T1000 (cell line): ENCODE measurements at places on chromosomes 3 and 15.

DNA sequence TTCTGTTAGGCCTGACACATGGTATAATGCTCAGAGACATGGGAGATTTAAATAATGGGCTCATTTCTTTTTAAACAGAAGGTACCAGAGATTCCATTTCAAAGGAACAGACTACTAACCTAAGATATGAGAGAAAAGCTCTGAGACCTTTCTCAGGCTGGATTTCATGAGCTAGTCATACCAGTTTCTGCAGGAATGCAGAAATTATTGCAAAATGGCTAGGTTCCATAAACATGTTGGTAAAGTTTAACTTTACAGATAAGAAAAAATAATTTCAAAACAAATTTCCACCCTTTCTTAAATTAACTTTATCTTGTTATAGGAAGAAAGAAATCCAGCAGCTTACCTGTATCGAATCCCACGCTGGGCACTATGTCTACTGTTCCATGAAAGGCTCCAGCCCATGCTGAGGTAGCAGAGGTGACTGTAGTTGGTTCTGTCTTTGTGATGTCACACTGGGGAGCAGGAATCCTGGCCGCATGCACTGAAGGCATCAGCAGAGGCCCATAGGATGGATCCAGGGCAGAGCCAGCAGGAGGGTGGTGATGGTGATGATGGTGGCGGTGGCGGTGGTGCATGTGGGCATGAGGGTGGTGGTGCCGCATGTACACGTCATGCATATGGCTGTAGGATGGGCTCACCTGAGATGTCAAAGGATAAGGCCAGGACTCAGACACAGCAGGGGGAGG, 22.6 kb downstream of the VGLL3 start:
- DNase-seq, result no peak

- DNase-seq, result no peak
Observed at GRCh38 chr15:89498574-89498906, 2.2 kb upstream of the RHCG start.

- no peak for DNase-seq
Observed at GRCh38 chr3:46102059-46102779, 74.9 kb upstream of the XCR1 start.

DNA sequence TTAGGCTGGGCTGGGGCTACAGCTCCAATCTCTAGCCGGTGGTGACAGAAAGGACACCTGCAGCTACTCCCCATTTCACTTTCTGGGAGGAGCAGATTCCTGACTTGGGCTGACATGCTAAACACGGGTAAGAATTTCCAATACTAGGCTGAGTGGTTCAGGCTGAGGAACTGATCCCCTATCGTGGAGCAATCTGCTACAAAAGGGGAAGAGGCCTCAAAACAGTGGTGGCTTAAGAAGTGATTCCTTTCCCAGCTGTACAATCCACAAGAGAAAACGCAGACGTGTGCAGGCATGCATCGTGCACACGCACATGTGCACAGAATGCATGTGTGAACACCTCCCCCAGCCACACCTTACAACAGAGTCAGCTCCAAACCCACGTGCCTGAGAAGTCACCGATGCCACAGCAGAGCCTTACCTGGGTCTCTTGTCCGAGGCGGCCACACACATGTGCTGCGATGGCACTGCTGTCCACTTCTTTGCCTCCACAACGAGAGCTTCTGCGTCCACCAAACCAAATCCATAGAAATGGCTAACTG, 86.7 kb upstream of the SNRPA1 start:
- no peak for DNase-seq

DNA sequence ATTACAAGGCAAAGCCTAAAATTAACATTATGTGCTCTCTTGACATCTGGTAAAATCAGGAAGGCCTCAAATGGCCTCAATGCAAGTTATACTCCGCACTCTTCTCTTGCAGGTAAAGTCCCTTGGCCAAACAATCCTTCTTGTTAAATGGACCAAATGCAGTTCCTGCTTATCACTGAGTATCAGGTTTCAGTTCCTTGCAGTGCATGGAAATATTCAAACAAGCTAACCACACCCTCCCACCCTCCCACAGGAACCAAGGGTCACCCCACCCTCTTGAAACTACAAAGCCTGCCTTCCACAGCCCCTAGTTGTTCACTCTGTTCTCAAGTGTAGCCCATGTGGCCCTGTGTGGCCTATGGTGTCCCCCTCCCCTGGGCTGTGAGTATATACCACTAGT, 171.9 kb upstream of the CADPS start:
- DNase-seq, result no peak

GRCh38 chr3:62128051-62128450, 245.3 kb downstream of the FEZF2 start:
- no peak for DNase-seq

GRCh38 chr3:144185276-144185675, 213.7 kb downstream of the DIPK2A start:
- DNase-seq, result no peak

GRCh38 chr15:41804916-41805666, 22.8 kb upstream of the JMJD7 start:
- no peak for DNase-seq

GRCh38 chr3:4340411-4341335, 37.5 kb downstream of the SETMAR start:
- DNase-seq, result no peak

GRCh38 chr3:190088890-190089289, 31.8 kb downstream of the P3H2 start:
- no peak for DNase-seq

GRCh38 chr3:54353946-54354345, 231.6 kb downstream of the CACNA2D3 start:
- no peak for DNase-seq

GRCh38 chr15:74311734-74312444, 55.6 kb downstream of the CYP11A1 start:
- no peak for DNase-seq

- DNase-seq, result no peak
Observed at GRCh38 chr3:23136054-23136453, 67.1 kb upstream of the UBE2E2 start.

DNA sequence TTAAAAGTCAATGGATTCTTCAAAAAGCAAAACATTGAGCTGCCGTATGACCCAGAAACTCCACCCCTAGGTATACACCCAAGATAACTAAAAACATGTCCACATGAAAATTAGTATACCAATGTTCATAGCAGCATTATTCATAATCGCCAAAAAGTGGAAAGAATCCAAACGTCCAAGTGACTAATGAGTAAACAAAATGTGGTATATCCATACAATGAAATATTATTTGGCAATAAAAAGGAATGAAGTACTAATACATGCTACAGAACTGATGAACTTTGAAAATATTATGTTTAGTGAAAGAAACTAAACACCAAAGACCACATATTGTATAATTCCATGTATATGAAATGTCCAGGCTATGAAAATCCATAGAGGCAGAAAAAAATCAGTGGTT, 77.9 kb downstream of the THBS1 start:
- DNase-seq, result no peak

- no peak for DNase-seq
Observed at GRCh38 chr15:67084561-67084960, 19.2 kb downstream of the SMAD3 start.

GRCh38 chr3:152416808-152417580, 148.3 kb downstream of the MBNL1 start:
- no peak for DNase-seq

DNA sequence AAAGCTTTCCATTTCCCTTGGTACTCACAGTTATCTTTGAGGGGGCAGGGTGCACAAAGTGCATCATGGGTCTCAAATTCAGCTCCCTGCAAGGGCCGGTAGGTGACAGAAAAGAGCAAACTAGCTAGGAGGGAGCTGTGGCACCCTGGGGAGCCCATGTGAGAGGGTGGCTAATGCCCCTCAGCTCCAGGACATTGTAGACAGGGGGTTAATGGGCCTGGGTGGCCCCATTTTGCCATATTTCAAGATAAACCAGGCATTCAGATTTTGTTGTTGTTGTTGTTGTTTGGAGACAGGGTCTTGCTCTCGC, 3.7 kb upstream of the SLC6A6 start:
- DNase-seq, result no peak

GRCh38 chr3:46866032-46866595, 2.9 kb upstream of the MYL3 start:
- DNase-seq, result no peak

GRCh38 chr3:2041931-2042330, 56.7 kb upstream of the CNTN4 start:
- no peak for DNase-seq

DNA sequence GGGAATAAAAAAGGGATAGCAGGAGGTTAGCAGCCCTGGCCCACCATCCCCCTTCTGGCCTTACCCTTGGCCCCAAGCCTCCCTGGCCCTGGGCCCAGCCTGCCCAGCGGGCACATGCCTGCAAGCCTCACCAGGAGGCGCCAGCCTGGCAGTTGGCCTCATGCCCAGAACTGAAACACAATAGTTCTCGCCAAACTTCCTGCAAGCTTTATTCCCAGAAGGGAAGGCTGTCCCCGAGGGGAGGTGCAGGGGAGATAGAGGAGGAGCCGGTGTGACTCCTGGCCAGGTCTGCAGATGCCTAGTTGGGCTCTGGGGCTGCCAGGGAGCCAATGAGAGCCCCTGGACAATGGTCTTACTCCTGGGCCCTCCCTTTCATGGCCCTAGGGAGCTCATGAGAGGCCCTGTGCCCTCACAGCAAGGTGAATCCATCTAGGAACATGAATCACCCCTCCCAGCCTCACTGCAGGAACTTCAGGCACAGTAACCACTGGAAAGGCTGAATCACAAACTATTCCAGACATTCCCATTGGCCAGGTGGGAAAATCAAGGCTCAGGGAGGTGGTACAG, 4.0 kb downstream of the CCDC33 start:
- peak; percentile 94 for DNase-seq

- DNase-seq, result no peak
Observed at GRCh38 chr3:181940703-181941102, 229.0 kb downstream of the SOX2 start.
